ENCODE measurements at places on chromosomes 1 and 21.

- DNase-seq = no peak
Observed at GRCh38 chr1:91714867-91715381, 171.0 kb downstream of the TGFBR3 start.

GRCh38 chr21:29279558-29279957 lies 19.2 kb upstream of the BACH1 start:
- DNase-seq = no peak

- DNase-seq = no peak
Observed at GRCh38 chr1:11132563-11133293, 33.1 kb upstream of the EXOSC10 start.

DNA sequence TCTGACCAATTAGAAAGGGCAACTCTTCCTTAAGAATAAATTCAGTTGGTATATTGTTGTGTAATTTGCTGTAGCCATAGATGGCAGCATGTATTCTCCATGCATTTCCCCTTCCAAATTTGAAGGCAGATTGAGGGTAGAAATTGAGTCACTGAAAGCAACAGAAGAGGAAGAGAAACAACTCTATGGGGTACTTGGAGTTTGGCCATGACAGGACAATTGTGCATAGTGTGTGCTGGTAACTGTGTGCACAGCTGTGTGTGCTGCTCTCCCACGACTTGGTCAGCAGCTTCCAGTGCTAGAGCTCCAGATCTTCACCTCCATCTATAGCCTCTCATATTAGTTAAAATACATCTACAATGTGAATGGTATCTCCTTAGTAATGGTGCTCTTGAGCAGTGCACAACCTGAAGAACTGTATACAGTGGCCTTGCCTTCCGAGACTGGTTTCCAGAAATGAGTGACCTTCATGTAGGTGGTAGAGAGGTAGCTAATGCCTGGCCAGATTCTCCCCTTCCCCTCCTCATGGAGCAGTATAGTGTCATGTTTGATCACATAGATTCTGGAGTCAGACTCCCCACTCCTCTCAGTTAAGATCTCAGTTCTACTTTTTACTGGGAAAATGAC lies 882 bp upstream of the FCAMR start:
- no peak for DNase-seq

DNA sequence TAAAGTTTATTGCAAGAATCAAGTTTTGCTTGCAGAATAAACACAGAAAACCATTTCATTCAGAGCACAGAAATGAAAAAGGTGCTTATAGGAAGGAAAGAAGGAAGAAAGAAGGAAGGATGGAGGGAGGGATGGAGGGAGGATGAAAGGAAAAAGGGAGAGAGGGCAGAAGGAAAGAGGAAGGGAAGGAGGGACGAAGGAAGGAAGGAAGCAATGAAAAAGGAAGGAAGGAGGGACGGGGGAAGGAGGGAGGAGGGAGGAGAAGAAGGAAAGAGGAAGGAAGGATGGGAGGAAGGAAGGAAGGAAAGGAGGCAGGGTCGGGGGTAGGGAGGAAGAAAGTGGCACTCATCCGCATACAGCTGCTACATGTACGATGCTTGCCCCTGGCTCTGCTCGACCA lies 104.9 kb upstream of the GCLM start:
- DNase-seq = no peak

DNA sequence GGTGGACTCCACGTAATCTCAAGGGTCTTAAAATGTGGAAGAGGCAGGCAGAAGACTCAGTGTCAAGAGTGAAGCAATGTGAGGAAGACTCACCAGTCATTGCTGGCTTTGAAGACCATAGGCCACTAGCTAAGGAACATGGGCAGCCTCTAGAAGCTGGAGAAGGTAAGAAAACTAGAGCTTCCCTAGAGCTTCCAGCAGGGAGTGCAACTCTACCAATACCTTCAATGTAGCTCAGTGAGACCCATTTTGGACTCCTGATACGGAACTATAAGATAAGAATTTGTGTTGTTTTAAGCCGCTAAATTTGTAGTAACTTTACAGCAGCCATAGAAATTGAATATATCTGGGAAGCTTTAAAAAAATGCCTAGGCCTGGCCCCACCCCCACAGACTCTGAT lies 18.9 kb downstream of the METTL13 start:
- no peak for DNase-seq

GRCh38 chr1:42433369-42433768 lies 22.5 kb downstream of the ZMYND12 start:
- peak; percentile 12 for DNase-seq

DNA sequence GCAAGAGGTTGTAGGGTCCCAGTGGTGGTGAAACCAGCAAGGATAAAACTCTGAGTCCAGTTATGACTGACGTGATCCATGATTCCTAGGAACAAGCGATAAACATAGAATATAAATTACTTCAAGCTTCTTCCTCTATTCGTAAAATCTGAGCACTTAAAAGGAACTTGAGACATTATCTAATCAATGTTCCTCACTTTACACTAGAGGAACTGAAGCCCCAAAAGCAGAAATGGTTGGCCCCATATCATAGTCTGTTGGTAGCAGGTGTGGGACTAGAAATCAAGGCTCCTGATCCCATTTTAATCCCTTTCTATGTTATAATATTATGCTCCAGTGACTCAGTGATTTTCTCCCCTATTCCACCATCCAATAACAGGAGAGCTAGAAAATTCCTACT lies 21.9 kb upstream of the MNDA start:
- no peak for DNase-seq

DNA sequence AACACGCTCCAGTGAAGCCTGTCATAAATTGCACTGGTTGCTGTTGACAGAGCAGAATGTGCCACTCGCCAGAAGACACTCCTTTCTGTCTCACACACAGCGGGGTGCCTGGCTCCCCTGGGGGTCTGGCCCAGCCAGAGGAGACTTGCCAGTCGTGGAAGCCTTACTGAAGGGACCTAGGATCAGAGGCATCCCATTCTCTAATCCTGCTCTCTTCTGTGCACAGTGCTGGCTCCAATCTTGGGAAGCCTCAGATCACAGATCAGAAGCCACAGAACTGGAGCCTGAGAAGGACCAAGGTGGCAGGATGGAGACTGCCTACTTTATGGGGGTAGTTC lies 1.4 kb downstream of the SLC9A1 start:
- no peak for DNase-seq
